ENCODE measurements at places on chromosomes 4 and X.

GRCh38 chr4:122997463-122998101, 75.2 kb upstream of the NUDT6 start:
- DNase-seq = no peak

DNA sequence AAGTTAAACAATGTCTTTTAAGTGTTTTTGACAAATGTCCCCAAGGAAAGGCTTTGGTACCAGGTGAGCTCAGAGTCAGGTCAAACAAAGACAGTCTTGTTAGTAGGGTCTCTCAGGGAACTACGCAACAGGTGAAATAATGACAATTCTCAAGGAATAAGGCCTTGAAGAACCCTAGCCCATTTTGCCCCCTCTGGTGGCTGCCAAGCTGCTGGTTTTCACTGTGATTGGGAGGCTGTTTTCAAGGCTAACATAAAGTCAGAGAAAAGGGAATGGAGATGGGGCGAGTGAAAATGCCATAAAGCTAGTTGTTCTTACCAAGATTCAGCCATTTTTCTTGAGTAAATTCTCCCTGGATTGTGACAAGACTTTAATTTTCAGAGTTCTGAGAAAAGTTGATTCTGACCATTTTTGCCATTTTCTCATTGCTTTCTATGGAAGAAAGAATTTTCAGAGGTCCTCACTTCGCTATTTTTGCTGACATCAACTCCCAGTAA, 58.7 kb downstream of the RWDD4 start:
- no peak for DNase-seq

- no peak for DNase-seq
These were observed 582.1 kb upstream of the TENM3 start for GRCh38 chr4:181661090-181661489.

DNA sequence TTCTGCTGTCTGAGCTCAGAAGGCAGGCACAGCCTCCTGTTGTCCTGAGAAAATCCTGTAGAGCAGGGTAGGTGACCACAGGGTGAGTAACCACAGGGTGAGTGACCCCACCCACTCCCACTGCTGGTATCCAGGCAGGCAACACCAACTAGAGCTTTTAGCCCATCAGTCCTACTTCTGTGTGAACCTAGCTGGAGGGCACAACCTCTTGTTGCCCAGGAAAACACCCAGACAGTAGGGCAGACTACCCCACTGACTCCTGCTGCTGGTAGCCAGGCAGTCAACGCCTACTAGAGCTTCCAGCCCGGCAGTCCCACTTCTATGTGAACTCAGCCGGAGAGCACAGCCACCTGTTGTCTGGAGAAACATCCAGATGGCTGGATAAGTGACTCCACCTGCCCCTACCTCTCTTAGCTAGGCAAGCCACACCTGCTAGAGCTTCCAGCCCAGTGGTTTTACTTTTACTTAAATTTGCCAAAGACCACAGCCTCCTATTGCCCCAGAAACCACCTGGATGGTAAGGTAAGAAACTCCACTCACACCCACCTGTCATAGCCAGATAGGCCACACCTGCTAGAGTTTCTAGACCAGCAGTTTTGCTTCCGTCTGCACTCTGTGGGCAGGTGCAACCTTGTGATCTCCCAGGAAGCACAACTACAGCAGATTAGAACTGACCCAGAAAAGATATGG, 371.6 kb downstream of the INPP4B start:
- DNase-seq = no peak

GRCh38 chrX:106484233-106484632, 127.5 kb upstream of the RADX start:
- DNase-seq = no peak

GRCh38 chr4:2714061-2714770, 41.9 kb downstream of the TNIP2 start:
- DNase-seq = no peak

- DNase-seq = no peak
These were observed 114.3 kb downstream of the GABRB1 start for GRCh38 chr4:47145630-47146029.

GRCh38 chrX:74509989-74510388, 88.7 kb downstream of the SLC16A2 start:
- no peak for DNase-seq

GRCh38 chr4:12146339-12146738, 717.6 kb upstream of the HS3ST1 start:
- no peak for DNase-seq

- no peak for DNase-seq
These were observed 1.3 kb downstream of the NEXMIF start for GRCh38 chrX:74923942-74924448.

DNA sequence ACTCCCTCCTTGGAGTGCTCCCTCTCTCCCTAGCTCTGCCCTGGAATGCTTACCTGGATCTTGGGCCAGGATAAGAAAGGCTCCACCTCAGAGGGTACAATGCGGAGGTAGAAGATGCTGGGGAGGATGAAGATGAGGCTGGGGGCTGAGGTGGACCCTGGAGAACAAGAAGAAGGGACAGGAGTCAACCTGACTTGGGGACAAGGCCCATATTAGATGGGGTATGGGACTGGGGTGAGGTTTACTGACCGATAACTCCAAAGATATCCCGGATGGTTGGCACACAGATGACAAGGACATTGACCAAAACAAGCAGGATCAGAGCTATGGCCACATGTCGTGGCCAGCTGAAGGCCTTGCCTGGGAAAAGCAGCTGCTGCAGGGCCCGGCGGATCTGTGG, 10.6 kb downstream of the SLC38A5 start:
- DNase-seq = no peak

- DNase-seq = no peak
These were observed 145.6 kb upstream of the RBPJ start for GRCh38 chr4:26175006-26175786.

DNA sequence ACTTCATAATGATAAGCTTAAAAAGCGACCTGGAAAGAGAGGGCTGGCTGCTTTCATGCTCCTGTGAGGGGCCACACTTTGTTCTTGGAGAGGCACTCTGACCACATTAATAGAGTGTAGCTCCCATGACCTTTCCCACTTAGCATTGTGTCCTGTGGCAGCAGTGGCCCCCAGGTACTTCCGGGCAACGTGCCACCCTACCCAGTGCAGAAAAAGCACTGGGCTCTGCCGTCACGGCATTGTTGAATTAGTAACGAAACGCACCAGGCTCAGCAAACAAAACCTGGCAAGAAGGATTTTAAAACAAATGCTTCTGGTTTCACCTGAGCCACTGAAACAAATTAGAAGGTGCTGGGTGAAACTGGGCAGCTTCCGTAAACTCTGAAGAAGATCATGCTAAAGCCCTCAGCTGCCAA, 5.4 kb upstream of the SORBS2 start:
- DNase-seq = no peak

DNA sequence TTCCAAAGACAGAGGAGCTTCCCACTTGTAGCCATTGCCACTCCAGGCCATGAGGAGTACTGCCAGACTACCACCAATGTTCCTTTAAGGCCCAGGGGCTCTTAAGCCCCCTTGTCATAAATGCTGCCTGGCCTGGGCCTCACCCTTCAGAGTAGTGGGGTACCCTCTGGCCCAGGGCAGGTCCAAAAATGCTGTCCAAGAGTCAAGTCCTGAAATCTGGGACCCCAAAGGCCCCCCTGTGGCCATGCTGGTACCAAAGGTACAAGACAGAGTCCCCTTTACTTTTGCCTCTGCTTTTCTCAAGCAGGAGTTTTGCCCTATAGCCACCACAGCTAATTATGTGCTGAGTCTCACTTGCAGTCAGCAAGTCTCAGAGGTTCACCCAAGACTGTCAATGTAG, 16.4 kb downstream of the RAB33B start:
- DNase-seq = no peak

DNA sequence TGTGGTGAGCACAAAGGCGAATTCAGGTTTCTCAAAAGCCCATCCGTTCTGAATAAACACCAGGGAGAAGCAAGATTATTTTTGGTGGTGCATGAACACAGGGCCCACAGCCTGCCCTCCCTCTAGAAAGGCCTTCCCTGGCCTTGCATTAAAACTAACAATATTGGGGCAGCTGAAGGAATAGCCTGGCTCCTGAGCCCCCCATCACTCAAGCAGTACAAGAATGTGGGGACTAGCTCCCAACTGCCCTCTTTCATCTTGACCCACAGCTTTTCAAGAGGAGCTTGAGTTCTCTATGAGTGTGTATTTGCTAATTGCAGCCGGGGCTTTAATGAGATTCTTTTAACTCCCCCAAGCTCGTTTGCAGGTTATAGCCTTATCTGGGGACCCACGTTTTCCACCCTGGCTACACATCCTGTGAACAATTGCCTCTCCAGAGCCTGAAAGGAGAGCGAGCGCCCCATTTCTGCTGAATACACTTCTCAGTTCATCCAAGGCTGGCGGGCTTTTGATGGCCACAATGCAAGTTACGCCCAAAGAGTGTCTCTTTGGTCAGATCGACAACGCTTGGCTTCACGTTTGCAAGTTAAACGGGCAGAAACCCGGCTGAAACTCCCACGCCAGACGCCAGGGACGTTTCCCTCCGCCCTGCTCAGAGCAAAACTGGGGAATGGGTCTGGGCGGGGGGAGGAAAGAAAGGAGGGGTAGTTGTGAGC, 4.7 kb upstream of the GSX2 start:
- DNase-seq = no peak

DNA sequence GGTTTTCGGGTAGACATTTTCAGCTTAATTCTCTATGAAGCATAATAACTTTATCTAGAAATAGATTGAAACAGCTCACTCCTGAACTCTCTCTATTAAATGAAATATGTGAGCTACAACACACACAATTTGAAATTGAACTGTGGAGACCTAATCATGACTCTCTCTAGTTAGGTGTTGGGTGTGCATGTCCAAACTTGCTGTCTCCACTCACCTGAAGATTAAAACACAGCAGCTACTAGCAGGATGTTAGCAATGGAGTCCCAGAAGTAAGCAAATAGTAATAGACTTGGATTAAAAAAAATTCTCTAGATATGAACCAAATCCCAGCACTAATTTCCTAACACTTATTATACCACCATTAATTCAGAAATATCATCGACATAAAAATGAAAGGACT, 173.1 kb downstream of the FSTL5 start:
- DNase-seq = no peak

- no peak for DNase-seq
These were observed 36.0 kb downstream of the FUNDC1 start for GRCh38 chrX:44506678-44507077.

DNA sequence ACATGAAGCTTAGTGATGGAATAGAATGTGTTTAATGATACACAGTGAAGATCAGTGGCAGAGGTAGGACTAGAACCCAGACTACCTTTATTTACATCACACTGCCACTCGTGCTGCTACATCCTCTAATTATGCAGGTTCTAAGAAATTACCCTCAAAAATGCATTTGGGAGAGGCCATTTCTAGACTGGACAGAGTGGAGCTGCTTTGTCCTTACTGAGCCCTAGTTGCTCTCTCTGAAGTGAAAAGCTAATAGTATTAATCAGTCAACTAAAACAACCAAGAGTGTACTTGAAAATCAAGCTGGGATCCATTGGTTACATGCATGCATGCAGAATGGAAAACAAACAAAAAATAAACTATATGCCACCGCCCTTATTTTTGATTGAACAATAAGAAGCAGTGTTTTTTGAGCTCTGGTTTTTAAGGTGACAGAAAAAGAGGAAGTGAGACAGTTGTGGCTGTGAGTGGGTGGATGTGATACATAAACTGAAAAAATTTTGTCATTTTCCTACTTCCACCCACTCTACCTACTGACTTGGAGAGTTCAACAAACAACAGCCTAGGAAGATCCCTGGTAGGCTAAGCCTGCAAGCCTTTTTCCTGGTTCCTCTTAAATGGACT, 6.8 kb upstream of the VSIG4 start:
- no peak for DNase-seq

DNA sequence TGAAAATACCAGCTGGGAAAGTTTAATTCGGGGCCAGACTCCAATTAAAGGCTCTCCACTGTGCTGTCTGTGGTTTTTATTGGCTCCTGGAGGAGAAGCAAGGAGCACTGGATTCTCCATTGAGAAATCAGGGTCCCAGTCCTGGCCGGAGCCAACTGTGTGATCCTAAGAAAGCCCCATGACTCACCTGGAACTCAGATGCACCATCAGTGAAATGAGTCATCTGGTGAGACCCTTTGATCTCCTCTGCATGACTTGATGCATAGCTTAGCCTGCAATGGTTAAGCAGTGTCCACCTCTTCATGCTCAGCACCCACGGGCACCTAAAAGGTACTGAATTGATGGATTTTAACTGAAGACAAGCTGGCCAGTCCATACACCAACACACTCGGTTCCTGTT, 119.2 kb upstream of the VCX3B start:
- no peak for DNase-seq

DNA sequence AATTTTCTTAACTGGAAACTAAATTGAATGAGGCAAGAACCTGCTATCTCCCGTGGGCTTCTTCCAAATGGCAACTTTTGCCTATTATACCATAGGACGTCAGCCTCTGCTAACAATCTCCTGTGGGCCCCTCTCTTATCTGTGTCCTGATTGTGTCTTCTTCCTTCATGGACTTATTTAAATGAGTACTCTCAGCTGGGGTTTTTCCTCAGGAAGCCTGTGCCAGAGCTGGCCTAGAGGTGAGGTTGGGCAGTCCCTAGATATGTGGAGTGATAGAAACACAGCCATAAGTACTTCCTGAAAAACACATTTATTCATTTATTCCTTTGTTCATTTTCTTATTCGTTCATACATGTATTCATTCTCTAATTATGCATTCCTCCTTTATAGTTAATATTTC, 712.5 kb upstream of the SLIT2 start:
- DNase-seq = no peak

- no peak for DNase-seq
These were observed 2289.6 kb downstream of the ARAP2 start for GRCh38 chr4:33954759-33955158.

GRCh38 chrX:149487292-149487691, 17.8 kb downstream of the IDS start:
- no peak for DNase-seq

- no peak for DNase-seq
These were observed 202.6 kb upstream of the BCOR start for GRCh38 chrX:40300286-40300890.

GRCh38 chr4:158254292-158254691, 44.0 kb downstream of the TMEM144 start:
- DNase-seq = no peak

DNA sequence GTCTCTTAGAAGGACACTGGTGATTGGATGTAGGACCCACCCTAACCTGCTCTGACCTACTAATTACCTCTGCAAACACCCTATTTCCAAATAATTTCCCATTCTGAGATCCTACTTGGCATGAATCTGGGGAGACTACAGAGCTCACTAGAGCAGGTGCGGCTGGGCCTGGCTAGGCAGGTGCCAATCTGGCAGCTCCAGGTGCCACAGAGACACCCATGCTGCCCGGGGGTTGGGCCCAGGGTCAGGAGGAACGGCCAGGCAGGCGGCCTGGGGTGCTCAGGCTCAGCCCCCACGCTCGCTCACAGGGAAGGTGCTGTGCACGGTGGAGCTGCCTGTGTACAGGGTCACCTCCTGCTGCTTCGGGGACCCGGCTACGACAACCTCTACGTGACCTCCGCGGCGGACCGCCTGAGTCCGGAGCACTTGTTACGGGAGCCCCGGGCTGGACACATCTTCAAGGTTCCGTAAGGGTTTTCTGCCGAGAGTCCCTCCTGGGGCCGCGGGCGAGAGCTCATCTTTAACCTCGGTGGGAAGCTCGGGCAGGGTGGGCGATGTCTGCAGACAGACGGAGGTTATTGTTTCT, 26.5 kb upstream of the PLCXD1 start:
- DNase-seq = no peak
